ENCODE measurements at places on chromosomes 13 and 19. TPM values are rescaled to one million over a fixed set of nuclear protein-coding genes. Genes with fewer than 3 reads are reported as not detected.
A peak's percentile ranks its signal among the peaks of the same experiment; 100 is the strongest.

GRCh38 chr13:44810061-44810840 lies 179.0 kb downstream of the NUFIP1 start:
- no peaks in the 10 kb centered on the region for H3K4me1 ChIP-seq
- no peaks in the 10 kb centered on the region for H3K36me3 ChIP-seq
- H3K27ac ChIP-seq: no peak overlapping the region
- DNase-seq: peak; percentile 16
- H3K27me3 ChIP-seq: no peaks in the 10 kb centered on the region

DNA sequence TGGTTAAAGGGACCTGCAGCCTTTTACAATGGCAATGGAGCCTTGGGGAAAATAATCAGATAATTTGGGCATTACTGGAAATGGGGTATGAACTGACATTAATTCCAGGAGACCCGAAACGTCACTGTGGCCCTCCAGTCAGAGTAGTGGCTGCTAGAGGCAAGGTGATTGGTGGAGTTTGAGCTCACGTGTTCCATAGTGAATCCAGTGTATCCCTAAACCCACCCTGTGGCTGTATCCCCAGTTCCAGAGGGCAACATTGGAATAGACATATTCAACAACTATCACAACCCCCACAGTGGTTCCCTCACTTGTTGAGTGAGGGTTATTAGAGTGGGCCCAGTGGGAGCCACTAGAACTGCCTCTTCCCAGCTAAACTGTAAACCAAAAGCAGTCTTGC lies 3.3 kb upstream of the LILRA2 start:
- no peaks in the 10 kb centered on the region for H3K36me3 ChIP-seq
- no peaks in the 10 kb centered on the region for H3K4me1 ChIP-seq
- H3K27ac ChIP-seq: no peak overlapping the region
- H3K4me3 ChIP-seq: no peak overlapping the region
- no peaks in the 10 kb centered on the region for H3K27me3 ChIP-seq
- DNase-seq: no peak

DNA sequence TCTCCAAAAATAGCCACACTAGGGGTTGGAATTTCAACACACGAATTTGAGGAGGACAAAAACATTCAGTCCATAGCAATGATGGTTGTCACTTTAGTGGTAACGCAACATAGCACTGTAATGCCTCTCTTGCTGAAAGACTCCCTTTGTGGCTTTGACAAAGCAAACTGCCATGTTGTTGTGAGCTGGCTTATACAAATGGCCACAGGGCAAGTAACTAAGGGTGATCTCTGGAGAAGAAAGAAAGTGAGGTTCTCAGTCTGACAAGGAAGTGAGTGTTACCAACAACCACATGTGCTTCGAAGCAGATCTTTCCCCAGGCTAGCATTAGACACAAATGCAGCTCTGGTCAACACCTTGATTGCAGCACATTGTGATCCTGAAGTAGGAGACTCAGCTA lies 79.1 kb upstream of the PCDH17 start:
- H3K4me3 ChIP-seq: no peak overlapping the region
- no peaks in the 10 kb centered on the region for H3K4me1 ChIP-seq
- no peaks in the 10 kb centered on the region for H3K36me3 ChIP-seq
- H3K27ac ChIP-seq: no peak overlapping the region
- no peak for DNase-seq

- H3K4me3 ChIP-seq: no peak overlapping the region
- peaks cover 6% of the 10 kb centered on the region for H3K36me3 ChIP-seq
- no peaks in the 10 kb centered on the region for H3K27me3 ChIP-seq
- no peak overlapping the region for H3K27ac ChIP-seq
- H3K4me1 ChIP-seq: no peaks in the 10 kb centered on the region
- DNase-seq: no peak
These were observed 166.8 kb downstream of the MAB21L1 start for GRCh38 chr13:35309706-35310105.

DNA sequence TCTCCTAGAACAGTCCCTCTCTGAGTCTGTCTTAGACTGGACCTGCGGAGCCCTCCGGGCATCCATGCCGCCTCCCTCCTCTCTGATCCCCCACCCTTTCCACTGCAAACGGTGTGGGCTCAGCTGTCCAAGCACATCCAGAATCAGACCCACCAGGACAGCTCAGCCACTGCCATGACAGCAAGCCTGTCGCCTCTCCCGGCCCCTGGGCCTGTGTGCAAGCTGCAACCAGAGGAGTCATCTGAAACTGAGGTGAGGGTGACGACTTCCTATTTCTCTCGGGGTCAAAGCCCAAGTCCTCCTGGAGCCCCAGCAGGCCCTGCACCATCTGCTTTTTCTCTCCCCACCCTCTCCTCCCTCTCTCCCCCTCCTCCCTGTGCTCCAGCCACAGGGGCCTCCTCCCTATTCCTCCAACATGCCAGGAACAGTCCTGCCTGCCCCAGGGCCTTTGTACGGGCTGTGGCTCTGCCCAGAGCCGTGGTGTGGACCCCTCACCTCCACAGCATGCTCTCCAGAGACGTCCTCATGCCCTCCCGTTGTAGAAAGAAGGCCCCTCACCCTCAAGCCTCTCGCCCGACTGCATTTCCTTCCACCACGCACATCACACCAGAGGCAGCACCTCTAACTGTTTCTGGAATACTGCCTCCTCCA lies 23.5 kb upstream of the MYDGF start:
- H3K4me3 ChIP-seq: no peak overlapping the region
- H3K27me3 ChIP-seq: no peaks in the 10 kb centered on the region
- no peak for DNase-seq

The MAP2K2 gene
- 132 TPM for total RNA-seq

The SMAD9 gene
- 3.1 TPM for total RNA-seq

The CYP4F3 gene
- not detected for total RNA-seq
